GDM1 (cell line): ENCODE measurements at places on chromosomes 3 and 15.

GRCh38 chr3:159751752-159752151 is 236.9 kb upstream of the IL12A start:
- DNase-seq, result no peak

GRCh38 chr15:92807971-92808571 is 92.1 kb upstream of the CHD2 start:
- no peak for DNase-seq

DNA sequence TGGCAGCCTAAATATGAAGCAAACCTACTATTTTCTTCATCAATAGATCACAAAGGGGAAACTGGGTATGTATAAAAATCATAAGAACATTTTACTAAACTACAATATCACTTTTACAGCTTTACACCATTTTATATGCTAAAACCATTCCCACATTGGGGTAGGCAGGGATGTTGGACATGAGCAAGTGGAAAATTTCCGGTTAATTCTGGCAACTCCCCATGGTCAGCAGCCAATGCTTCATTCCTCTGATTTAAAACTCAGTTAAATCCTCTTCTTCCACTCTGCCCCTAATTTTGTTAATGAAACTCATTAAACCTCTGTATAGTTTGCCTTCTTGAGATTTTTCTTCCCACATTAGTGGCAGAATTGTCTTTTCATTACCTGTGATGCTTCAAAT is 552.5 kb upstream of the NECTIN3 start:
- DNase-seq, result no peak

DNA sequence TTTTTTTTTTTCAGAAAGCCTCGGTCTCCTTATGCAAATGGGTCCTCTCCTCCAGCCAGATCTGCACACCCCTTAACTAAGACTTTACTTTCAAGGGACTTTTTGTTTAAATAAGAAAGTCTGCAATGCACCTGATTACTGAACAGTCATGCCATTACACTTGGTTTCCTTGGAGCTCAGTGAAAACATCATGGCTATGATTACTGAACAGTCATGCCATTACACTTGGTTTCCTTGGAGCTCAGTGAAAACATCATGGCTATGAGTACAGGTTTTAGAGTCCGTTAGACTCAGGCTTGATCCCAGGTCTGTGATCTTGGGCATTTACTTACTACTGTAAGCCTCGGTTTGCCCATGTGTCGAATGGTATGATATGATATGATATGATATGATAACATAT is 10.1 kb downstream of the ENTPD3 start:
- no peak for DNase-seq

GRCh38 chr15:39255760-39256159 is 325.1 kb upstream of the THBS1 start:
- DNase-seq, result no peak

DNA sequence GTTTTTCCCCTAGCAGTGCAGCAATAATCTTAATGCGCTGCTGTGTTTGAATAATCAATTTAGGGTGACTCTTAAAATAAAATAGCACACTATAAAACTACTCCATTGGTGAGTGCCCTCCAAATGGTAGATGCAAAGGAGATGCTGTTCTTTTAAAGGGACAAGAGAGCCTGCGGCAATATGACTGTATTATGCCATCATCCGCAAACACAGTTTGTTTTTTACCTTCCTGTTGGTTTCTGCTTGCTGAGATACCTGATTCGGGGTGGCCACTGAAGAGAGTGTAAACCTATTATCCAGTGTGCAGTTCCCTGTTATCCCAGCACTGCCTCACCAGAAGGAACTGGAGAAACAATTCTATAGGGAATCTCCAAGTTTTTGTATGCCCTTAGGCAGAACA is 523.1 kb upstream of the TGFBR2 start:
- no peak for DNase-seq

- no peak for DNase-seq
Observed at GRCh38 chr3:135229018-135229495, 434.0 kb downstream of the EPHB1 start.

DNA sequence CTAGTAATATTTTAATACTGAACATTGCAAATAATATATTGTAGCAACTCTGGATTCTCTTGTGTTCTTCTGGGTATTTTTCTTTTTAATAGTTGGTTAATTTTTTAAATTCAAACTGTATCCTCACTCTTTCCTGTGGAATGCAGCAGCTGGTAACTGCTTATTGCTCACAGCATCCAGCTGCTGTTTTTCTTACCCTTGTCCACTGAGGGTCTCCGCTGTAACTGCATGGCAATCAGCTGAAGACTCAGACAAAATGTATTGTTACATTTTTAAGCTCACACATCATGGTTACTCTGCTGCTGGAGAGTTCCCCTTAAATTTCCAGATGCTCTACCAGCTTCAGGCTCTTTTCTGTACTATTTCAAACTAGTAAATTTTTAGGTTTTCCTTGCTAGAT is 227.6 kb downstream of the MBNL1 start:
- no peak for DNase-seq

GRCh38 chr3:16511681-16512434 is 1.6 kb downstream of the RFTN1 start:
- DNase-seq, result peak; percentile 76

- no peak for DNase-seq
Observed at GRCh38 chr15:63140936-63141335, 16.3 kb downstream of the RPS27L start.

DNA sequence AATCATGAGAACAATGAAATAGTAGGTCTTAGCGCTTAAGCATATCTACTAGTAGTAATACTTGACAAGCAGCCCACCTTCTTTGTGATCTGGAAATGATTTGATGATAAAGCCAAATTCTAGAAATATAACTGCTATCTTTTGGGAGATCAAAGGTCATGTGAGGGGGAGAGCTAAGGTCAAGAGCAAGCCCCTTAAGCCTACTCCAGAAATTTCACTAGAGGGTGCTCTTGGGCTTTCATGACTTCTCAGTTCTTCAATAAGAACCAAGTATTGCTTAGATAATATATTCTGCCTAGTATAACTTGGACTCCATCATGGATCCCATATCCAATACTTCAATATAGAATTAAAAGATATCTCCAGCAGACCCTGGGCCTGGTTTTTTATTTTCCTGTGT is 319.6 kb downstream of the ZBTB20 start:
- peak; percentile 49 for DNase-seq

DNA sequence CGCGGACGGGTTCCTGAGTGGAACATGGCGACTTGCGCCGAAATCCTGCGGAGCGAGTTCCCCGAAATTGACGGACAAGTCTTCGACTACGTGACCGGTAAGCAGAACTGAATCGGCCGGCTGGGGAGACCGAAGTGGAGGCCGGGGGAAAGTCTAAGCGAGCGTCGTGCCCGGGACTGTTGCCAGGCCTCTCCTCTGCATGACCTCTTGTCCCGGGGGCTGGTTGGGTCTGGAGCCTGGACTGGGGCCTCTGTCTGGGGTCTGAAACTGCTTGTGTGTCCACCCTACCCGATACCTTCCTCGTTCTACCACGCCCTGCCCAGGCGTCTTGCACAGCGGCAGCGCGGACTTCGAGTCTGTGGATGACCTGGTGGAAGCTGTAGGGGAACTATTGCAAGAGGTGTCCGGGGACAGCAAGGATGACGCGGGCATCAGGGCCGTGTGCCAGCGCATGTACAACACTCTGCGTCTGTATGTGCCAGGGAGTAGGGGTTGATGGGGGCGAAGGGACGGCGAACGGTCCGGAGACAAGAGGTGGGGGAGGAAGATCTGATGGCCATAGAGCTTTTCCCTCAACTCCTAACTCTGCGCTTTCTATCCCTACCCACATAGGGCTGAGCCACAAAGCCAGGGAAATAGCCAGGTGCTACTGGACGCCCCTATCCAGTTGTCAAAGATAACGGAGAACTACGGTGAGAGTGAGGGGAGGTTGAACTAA is at the start of gene ABCF3:
TSS of gene ABCF3 (plus strand) at position 16 of the 718 bp plus-strand sequence. CDS start at position 25, 9 bp downstream.
- DNase-seq, result no peak

GRCh38 chr3:181212271-181212670 is 222.7 kb upstream of the DNAJC19 start:
- DNase-seq, result no peak

- DNase-seq, result no peak
Observed at GRCh38 chr3:58572634-58573230, 4.5 kb downstream of the FAM107A start.

DNA sequence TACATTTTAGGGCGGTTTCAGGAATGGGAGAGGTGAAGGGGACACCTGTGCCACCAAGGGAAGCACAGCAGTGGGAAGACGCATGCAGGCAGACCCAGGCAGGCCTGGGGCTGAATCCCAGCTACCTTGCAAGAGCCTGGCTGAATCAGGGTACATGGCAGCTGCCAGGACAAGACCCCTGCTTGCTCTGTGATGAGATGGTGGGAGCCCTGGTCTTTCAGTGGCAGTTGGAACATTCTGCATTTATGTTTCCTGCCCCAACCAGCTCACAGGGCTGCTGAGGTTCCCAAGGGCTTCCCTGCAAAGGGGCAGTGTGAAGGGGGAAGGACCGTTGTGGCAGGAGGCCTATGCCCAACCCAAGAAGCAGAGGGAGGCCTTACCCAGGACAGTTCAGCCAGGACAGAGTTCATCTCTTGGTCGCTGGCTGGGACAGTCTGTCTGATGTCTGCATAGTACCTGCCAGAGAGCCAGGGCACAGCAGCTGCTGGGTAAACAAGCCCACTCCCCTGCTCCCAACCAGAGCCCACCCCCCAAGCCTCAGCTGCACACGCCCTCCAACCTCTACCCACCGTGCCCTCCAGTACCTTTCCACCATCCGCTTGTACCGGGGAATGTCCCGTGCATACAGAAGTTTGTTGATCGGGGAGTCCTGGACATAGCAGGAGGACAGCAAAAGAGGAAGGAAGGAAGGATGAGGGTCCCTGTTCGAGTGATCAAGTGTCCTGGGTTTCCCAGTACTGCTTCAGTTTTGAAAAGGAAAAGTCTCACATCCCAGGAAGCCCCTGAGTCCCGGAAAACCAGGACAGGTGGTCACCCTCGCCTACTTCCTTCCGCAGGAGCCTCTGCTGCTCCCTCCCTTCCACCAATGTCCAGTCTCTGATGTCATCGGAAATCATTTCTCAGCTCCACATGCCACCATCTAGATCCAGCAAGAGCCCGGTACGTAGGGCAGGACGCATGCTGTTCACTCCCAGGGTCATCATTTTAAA is 23.1 kb downstream of the PLXNB1 start:
- DNase-seq, result no peak

DNA sequence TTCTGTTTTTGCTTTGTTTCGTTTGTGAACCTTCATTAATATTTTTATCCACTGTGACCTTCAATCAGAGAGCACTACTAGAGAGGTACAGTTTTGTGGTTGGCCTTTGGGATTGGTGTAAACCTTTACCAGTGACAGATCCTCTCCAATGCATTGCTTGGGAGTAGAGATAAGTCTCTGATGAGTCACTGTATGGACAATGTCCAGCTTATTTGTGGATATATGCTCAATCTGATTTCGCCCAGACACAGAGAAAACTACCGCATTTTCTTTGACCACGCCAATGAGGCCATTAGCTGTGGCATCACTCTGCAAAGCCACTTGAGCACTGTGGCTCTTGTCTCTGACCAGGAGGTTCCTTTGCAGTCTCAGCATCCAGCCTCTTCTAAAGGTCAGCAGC is 964.7 kb downstream of the TUSC7 start:
- no peak for DNase-seq

- no peak for DNase-seq
Observed at GRCh38 chr15:101058735-101059134, 139.6 kb downstream of the LRRK1 start.

- no peak for DNase-seq
Observed at GRCh38 chr15:29127506-29128430, 141.9 kb downstream of the NSMCE3 start.

DNA sequence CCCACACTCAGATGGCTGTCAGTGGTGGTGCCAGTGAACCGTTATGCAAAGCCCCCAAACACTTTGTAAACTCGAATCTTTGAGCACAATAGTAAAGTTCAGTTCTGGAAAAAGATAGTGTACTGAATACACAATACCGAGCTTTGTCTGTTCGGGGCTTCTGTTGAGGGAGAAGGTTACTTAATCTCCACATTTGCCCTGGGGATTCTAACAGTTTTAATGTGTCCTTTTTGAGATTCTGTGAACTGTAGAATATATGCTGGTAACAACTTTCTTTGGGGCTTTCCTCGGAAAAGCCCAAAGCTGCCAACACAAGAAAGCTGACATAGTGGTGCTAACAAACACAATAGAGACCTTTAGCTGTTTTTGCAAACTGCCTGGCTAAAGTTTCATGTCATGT is 686.5 kb downstream of the ROBO1 start:
- DNase-seq, result no peak

DNA sequence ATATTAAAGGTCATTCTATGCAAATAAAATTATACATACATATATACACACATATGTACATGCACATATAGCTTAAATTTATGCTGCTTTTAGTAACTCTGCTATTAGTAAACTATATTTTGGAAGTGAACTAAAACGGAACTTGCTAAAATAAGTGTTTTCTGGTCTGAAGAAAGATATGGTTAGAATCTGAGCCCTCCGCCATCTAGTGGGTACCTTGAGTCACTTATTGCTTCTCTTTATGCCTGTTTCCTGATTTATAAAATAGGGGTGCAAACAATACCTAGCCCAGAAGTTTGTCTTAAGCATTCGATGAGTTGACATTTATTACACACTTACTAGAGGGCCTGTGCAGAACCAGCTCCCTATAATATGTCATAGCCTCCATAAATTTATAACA is 255.7 kb downstream of the CNTN6 start:
- DNase-seq, result no peak

DNA sequence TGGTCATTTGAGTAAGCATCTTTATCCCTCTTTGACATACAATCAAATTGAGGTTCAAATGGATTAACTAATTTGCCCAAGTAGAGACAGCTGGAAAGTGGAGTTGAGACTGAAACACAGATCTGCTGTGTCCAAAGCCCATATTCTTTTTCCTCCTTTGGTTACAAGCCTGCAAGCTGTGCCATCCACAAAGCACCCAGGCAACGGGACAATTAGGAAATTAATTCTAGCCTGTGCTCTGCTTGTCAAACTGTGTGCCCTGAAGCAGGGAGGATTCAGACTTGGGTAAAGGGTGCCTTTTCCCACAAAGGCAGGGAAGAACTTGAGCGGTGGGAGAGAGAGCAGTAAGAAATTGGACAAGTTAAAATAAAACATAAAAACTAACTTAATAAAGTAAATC is 127.9 kb downstream of the DTWD1 start:
- no peak for DNase-seq

GRCh38 chr3:148373961-148374360 is 323.7 kb upstream of the AGTR1 start:
- no peak for DNase-seq

DNA sequence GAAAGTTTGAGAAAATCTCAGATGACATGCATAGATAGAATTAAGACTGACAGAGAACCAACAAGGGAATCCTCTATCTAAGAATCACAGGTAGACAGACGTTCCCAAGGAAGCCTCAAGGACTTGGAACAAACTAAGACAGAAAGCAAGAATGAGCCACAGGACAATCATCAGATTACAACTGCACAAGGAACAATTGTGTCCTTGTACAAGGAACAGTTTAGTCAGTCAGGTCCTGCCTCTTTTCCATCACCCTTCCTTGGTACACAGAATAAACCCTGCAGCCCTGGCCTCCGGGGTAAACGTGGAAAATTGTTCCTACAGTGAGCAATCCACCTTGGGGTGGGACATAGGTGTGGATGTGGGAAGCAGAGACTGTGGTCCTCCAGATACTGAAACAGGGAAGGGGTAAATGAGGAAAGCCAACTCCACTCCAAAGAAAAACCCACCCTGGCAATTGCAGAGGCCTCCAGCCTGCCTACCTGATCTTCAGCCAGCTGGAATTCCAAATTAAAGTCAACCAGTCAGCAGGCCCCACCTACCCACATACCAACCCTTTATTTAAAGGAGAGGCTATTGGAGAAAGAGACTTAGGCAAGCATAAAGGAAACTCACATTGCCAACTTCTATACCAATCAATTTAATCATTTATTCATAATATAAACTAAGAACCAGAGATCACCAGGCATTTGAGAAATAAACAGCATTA is 73.4 kb downstream of the ULK4 start:
- no peak for DNase-seq
